Right ventricle myocardium inferior (tissue), 1 donor: ENCODE measurements at places on chromosomes 2 and 18.

DNA sequence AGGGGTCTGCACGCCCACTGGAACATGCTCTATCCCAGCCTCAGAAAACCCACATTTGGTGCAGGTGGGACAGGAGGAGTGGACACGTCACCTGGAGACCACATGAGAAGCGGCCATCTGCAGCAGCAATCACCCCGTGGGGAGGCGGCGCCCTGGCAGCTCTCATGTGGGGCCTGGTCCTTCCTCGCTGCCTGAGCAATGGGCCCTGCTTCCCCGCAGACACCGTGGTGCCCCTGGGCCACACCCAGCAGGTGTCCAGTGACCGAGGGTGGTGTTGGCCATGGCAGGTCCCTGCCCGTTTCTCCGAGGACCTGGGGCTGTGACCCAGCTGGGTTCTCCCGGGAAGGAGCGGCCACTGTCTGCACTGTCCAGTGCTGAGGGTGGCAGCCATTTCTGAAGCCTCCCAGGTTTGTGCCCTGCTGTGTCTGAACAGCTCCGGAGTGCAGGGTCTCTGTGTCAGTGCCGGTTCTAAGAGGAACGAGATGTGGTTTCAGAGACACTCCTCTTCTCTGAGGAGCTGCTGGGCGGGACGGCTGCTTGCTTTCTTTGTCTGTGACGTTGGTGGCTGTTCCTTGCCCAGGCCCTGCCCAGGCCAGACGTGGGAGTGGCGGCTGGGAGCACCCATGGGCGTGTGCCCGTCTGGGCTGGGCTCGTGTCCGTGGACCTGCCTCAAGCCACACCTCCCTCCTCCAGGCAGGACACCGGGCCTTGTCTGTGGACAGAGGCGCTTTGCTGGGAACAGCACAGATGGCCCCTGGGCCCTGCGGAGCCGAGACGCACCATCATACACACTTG, 44.8 kb downstream of the NFATC1 start:
- no peak for DNase-seq

GRCh38 chr2:100703213-100703612, 116.7 kb upstream of the NPAS2 start:
- DNase-seq: no peak

- no peak for DNase-seq
These were observed 305.5 kb downstream of the PTPRM start for GRCh38 chr18:7872569-7872968.

DNA sequence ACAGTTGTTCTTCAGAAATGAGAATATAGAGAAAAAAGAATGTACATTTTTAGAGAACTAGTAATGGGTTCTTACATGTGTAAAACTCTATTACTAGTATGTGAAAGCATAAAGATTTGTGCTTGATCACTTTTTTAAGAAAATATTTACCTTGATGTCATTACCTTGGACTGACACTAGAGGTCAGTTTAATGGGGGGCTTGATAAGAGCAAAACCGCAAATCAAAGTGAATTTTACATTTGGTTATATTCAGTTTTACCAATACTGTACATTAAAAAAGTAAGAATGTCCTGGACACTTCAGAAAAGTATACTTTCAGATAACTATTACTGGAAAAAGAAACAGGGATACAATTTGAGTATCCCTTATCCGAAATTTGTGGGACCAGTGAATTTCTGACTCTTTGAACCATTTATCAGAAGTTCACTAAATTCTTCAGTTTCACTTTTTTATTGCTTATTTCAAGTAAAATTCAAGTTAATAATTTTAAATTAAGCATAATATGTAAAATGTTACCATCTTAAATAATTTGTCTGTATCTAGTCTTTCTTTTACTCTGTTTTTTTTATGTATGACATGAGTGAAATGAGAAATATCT, 1149.5 kb downstream of the DSC3 start:
- no peak for DNase-seq

- no peak for DNase-seq
These were observed 72.7 kb upstream of the STON1 start for GRCh38 chr2:48457227-48457626.

GRCh38 chr2:73111073-73112025, 1.4 kb downstream of the RAB11FIP5 start:
- no peak for DNase-seq

GRCh38 chr18:6039055-6039454, 143.7 kb upstream of the TMEM200C start:
- DNase-seq: no peak

DNA sequence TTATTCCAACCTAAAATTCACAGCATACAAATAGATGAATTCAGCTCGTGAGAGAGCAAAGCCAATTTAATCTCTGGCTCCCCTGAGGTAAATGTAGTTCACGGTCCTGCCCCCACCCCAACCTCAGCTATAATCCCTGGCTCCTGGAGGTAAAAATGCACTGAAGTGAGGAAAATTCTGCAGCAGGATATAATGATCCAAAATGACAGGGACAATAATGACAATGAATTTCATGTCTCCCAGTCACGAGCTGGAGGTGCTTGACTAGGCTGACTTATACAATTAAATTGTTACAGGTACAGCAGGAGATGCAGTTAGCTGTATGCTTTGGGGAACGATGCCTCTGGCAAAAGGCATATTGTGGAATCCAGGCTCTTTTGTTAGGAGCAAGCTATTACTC, 82.0 kb downstream of the GPD2 start:
- no peak for DNase-seq

- no peak for DNase-seq
These were observed 126.9 kb upstream of the TLK1 start for GRCh38 chr2:171287611-171288010.

- no peak for DNase-seq
These were observed 468.1 kb upstream of the MYT1L start for GRCh38 chr2:2799151-2799697.

GRCh38 chr2:241569831-241570281, 11.3 kb downstream of the BOK start:
- DNase-seq: no peak

DNA sequence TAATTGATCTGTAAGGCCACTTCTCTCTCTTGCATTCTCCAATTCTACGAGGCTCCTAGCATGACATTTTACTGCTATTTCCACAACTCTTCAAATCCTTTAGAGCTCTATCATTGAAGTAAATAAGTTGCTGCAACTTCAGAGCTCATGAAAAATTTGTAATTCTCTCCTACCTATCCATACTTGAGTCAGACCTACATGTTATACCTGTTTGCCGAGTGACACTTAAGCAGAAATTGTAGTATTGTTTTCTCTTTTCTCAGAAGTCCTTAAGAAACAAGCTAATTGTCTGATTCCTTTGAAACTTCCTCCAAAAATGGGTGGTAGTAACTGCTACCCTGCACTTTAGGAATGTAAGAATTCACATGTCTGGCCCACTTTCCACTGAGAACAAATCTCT, 26.1 kb downstream of the GALM start:
- no peak for DNase-seq

GRCh38 chr2:193549661-193550060, 1354.9 kb upstream of the TMEFF2 start:
- DNase-seq: no peak

- DNase-seq: peak; percentile 93
These were observed 123.7 kb downstream of the COL6A3 start for GRCh38 chr2:237290261-237290660.

DNA sequence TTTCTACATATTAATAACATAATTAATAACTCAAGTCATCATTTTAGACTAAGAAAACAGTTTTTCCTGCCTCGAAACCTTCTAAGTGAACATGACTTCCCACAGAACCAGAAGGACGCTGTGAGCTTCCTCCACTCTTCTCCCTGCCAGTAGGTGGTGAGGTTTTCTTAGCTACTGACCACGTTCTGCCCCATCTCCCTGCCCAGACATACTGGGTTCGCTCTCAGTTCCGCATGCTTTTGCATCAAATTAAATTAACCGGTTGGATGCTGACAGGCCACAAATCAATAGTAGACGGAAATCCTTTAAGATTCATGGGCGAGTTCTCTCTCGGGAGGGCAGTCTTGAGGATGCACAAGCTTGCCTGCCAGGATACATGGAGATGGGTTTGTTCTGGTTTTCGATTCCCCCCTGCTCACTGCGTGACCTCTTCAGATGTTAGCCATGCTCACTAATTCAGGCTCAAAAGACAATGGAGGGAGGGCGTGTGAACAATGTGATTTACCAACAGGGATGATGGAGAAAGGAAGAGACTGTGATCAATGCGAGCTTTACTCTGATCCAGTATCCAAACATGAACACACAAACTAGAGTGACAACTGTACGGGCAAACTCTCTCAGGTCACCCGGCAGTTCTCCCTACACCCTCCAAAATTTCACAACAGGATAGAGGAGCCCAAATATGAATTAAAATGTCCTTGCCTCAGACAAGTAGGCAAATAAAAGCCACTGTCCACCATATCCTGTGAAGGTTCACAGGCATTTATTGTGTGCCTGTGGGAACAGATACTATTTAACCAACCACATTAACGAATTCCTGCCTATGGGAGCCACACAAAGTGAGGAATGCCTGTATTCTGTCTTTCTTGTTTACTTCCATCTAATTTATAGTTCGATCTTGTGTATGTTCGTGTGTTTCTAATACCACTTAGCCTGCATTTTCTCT, 375.7 kb downstream of the EIPR1 start:
- DNase-seq: no peak

GRCh38 chr2:8997631-8998030, 5.9 kb downstream of the MBOAT2 start:
- DNase-seq: no peak

GRCh38 chr2:140695155-140695554, 1435.7 kb downstream of the LRP1B start:
- no peak for DNase-seq

DNA sequence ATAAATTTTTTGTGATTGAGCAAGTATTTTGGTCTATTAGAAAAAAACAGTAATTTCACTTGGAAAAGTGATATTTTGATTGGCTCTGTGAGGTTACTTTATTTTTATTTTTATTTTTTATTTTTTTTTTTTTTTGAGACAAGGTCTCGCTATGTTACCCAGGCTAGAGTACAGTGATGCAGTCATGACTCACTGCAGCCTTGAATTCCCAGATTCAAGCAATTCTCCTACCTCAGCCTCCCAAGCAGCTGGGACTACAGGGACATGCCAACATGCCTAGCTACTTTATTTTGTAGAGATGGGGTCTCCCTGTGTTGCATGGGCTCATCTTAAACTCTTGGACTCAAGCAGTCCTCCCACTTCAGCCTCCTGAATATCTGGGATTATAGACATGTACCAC, 60.9 kb upstream of the MGAT5 start:
- no peak for DNase-seq

GRCh38 chr18:32867936-32868335, 95.1 kb upstream of the KLHL14 start:
- no peak for DNase-seq

DNA sequence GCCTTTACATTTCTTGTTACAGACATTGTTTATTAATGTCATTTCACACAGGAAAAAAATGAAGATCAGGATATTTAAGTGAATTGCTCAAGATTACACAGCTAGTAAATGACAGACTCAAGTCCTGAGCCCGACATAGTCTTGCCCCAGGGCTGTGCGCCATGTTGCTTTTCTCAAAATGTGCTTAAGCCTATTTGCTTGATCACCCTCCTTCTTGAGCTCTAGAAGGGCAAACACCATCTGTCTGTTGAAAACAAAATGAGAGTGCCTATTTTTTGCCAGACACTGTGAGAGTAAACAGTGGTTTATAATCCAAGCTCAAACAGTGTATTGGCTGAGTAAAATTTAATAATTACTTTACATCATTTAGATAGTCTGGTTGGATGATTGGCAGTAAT, 34.8 kb upstream of the HNMT start:
- DNase-seq: no peak

DNA sequence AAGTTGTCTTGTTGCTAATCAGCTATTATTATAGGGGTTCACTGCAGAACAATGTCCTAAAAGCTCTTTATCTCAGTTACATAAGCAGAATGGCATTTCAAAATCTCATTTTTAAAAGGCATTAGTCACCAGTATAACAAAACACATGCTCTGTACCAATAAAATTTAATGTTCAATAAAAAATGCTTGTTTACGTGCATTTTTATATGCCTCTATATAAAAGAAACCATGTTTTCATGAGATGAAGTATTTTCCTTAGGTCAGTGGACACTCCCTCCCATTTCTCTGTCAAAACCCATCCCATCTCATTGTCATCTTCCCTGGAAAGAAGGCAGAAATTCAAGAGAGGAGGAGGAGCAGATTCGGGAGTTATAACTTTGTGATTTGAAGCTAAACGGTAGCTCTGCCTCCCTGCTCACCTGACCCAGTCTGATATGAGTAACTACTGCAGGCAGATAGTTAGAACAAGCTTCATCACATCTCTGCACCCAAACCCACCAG, 231.9 kb upstream of the SIX2 start:
- no peak for DNase-seq

DNA sequence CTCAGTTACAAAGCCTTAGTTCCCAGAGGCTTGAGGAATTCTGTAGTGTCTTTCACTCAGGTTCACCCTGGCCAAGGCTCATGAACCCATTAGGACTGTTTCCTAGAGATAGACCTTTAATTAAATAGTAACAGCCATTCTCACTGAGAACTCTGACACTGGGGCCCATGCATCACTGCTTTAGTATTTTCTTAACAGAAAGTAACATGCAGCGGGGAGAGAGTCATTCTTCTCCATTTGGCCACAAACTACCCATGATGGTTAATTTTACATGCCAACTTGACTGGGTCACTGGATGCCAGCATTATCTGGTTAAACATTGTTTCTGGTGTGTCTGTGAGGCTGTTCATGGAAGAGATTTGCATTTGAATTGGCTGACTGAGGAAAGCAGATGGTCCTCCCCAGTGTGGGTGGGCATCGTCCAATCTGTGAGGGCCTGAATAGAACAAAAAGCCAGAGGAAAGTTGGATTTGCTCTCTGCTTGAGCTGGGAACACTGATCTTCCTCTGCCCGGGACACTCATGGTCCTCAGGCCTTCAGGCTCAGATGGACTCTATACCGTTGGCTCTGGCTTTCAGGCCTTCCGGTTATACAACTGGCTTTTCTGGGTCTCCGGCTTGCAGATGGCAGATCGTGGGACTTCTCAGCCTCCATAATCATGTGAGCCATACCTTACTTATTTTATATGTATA, 5.6 kb upstream of the CPLX4 start:
- no peak for DNase-seq
